ENCODE measurements at places on chromosomes 3 and 15. TPM values are rescaled to one million over a fixed set of nuclear protein-coding genes. Genes with fewer than 3 reads are reported as not detected.

DNA sequence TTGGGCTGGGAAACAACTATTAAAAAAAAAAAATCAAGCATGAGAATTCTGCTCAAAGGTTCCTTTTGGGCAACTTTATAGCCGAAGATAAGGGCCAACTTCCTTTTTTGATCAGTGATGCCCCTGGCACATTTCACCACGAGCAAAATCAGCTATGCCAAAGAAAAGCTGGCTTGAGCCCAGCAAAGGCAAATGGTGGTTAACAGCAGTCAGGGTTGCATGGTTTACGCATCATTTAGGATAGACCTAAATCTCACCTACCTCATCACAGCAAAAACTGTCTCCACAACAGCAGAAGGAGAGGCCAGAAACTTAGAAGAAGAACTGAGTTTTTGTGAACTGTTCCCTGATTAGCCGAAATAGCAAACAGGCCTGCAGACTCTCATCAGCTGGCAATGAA is 220.1 kb upstream of the CDIN1 start:
- H3K36me3 ChIP-seq = no peaks in the 10 kb centered on the region
- DNase-seq = no peak
- no peak overlapping the region for H3K4me3 ChIP-seq
- no peak overlapping the region for H3K27ac ChIP-seq
- H3K27me3 ChIP-seq = no peaks in the 10 kb centered on the region
- H3K4me1 ChIP-seq = no peaks in the 10 kb centered on the region

- no peaks in the 10 kb centered on the region for H3K27me3 ChIP-seq
- H3K36me3 ChIP-seq = no peaks in the 10 kb centered on the region
- DNase-seq = no peak
- H3K4me1 ChIP-seq = no peaks in the 10 kb centered on the region
- no peak overlapping the region for H3K27ac ChIP-seq
- no peak overlapping the region for H3K4me3 ChIP-seq
Measured at GRCh38 chr15:99331381-99331780, 80.1 kb downstream of the LRRC28 start.

- H3K4me1 ChIP-seq = no peaks in the 10 kb centered on the region
- no peak for DNase-seq
- no peaks in the 10 kb centered on the region for H3K27me3 ChIP-seq
Measured at GRCh38 chr3:163939926-163940325, 1138.4 kb downstream of the SI start.

- H3K36me3 ChIP-seq = no peaks in the 10 kb centered on the region
- DNase-seq = no peak
Measured at GRCh38 chr3:35241236-35241635, 398.1 kb upstream of the ARPP21 start.

GRCh38 chr15:40859206-40859851 is 14.7 kb downstream of the RHOV start:
- H3K4me3 ChIP-seq = no peak overlapping the region
- H3K36me3 ChIP-seq = no peaks in the 10 kb centered on the region
- peaks cover 8% of the 10 kb centered on the region for H3K27me3 ChIP-seq
- peaks cover 19% of the 10 kb centered on the region for H3K4me1 ChIP-seq
- DNase-seq = peak; percentile 89

- peaks cover 2% of the 10 kb centered on the region for H3K4me1 ChIP-seq
- H3K27me3 ChIP-seq = no peaks in the 10 kb centered on the region
- DNase-seq = peak; percentile 71
- no peak overlapping the region for H3K4me3 ChIP-seq
- peaks cover 62% of the 10 kb centered on the region for H3K36me3 ChIP-seq
Measured at GRCh38 chr15:43769584-43770228, 7.1 kb downstream of the ELL3 start.

AGBL1 gene
- total RNA-seq = not detected

- H3K4me1 ChIP-seq = peaks cover 13% of the 10 kb centered on the region
- no peak overlapping the region for H3K27ac ChIP-seq
- H3K36me3 ChIP-seq = no peaks in the 10 kb centered on the region
Measured at GRCh38 chr3:149273096-149273751, 51.6 kb upstream of the CP start.

- no peaks in the 10 kb centered on the region for H3K36me3 ChIP-seq
- H3K27me3 ChIP-seq = peaks cover 13% of the 10 kb centered on the region
- no peak overlapping the region for H3K27ac ChIP-seq
- DNase-seq = no peak
Measured at GRCh38 chr3:64694114-64694513, 6.3 kb upstream of the ADAMTS9 start.

DNA sequence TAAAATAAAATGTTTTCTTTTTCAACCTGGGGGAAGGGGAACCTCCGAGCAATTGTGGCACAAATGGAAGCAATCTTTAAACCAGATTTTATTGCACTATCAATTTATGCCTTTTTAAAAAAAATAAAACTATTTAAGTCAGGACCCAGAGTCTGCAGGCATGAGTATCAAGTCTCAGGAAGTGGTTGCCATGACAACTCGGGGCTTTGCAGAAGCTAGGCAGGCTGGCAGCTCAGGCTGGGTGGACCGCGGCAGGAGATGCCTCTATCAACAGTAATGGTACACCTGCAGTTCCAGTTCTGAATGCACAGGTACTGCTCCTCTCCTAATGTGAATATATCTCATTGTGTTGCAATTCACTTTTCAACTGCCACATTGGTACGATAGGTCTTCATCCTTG is 447.7 kb downstream of the GABRG3 start:
- DNase-seq = no peak
- H3K27me3 ChIP-seq = no peaks in the 10 kb centered on the region
- no peaks in the 10 kb centered on the region for H3K36me3 ChIP-seq
- no peak overlapping the region for H3K4me3 ChIP-seq
- H3K4me1 ChIP-seq = no peaks in the 10 kb centered on the region

DAZL gene
- total RNA-seq = not detected

DNA sequence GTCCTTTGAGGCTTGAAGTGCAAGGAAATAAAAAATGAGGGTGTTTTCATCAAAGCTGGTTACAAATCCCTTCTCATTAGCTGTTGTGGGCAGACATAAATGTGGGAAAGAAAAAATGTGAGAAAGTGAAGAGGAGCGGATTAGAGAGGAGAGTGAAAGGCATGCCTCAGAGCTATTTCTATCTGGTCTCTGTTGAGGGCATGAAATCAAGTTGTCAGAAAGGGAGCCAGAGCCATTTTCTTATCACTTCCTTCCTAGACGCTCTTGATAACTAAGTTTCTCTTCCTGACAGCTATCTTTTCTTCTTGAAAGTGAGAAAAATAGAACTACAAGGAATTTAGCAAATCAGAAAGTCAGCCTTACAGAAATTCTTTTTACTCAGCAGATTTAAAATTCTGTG is 20.8 kb upstream of the CAPN3 start:
- H3K4me3 ChIP-seq = no peak overlapping the region
- DNase-seq = no peak
- peaks cover 15% of the 10 kb centered on the region for H3K36me3 ChIP-seq
- no peaks in the 10 kb centered on the region for H3K27me3 ChIP-seq
- H3K27ac ChIP-seq = no peak overlapping the region
- no peaks in the 10 kb centered on the region for H3K4me1 ChIP-seq

- H3K4me3 ChIP-seq = no peak overlapping the region
- no peak overlapping the region for H3K27ac ChIP-seq
- no peaks in the 10 kb centered on the region for H3K27me3 ChIP-seq
- no peak for DNase-seq
- H3K36me3 ChIP-seq = peaks cover 8% of the 10 kb centered on the region
Measured at GRCh38 chr3:123157598-123158287, 44.0 kb upstream of the SEC22A start.

- H3K4me3 ChIP-seq = no peak overlapping the region
- H3K36me3 ChIP-seq = peaks cover 47% of the 10 kb centered on the region
- peak overlapping the region; percentile 54 for H3K27ac ChIP-seq
Measured at GRCh38 chr3:10240799-10241198, 7.5 kb upstream of the TATDN2 start.

DNA sequence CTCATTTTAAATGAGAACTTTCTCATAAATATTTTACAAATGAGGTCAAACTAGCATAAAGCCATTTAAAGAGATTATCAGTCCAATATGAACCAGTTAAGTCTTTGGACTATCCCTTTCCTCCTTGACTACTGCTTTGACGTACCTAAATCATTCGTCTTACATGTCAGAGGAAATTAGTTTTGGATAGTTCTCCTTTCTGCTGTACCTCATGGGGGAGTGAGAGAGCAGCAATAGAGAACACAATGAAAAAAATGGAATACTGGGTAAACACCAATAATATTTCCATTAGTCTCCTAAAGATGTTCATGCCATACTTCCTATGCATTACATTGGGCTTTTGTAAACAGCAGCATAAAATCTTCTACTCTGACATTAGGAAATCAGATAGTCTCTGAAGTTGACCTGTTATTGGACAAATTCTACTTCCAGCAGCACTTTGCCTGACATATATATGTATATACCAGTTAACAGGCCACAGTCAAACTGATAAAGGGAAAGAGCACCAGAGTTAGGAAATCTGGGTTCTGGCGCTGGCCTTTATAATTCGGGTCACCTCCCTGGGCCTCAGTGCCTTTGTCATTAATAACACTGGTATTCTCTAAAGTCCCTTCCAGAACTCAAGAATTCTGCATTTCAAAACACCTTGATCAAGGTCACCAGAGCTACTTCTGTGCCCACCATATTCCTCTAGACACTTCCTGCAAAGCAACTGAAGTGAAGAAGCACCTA is 26.8 kb downstream of the TIMMDC1 start:
- H3K4me3 ChIP-seq = no peak overlapping the region
- peaks cover 54% of the 10 kb centered on the region for H3K36me3 ChIP-seq
- H3K27me3 ChIP-seq = no peaks in the 10 kb centered on the region
- peaks cover 4% of the 10 kb centered on the region for H3K4me1 ChIP-seq
- H3K27ac ChIP-seq = no peak overlapping the region
- DNase-seq = no peak

SHQ1 gene
- 24.2 TPM for total RNA-seq

- H3K4me3 ChIP-seq = no peak overlapping the region
- no peaks in the 10 kb centered on the region for H3K4me1 ChIP-seq
- no peak for DNase-seq
- no peaks in the 10 kb centered on the region for H3K36me3 ChIP-seq
- H3K27ac ChIP-seq = no peak overlapping the region
Measured at GRCh38 chr3:135050536-135050935, 255.5 kb downstream of the EPHB1 start.

DNA sequence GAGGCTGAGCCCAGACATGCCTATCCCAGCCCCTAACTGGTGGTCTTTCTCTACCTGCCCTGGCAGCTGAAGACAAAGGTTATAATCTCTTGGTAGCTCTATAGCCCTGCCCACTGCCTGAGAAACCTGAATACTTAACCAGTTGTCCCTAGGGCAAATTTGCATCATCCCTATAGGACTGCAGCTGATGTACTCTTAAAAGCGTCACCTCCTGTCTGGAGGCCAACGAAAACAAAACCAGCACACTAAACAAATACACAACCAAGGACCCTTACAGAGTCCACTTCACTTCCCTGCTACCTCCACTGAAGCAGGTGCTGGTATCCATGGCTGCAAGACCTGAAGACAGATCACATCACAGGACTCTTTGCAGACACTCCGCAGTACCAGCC is 98.0 kb downstream of the KCNAB1 start:
- H3K36me3 ChIP-seq = no peaks in the 10 kb centered on the region
- DNase-seq = no peak
- H3K27ac ChIP-seq = no peak overlapping the region
- H3K4me3 ChIP-seq = no peak overlapping the region
- H3K27me3 ChIP-seq = peaks cover 14% of the 10 kb centered on the region
- no peaks in the 10 kb centered on the region for H3K4me1 ChIP-seq

DNA sequence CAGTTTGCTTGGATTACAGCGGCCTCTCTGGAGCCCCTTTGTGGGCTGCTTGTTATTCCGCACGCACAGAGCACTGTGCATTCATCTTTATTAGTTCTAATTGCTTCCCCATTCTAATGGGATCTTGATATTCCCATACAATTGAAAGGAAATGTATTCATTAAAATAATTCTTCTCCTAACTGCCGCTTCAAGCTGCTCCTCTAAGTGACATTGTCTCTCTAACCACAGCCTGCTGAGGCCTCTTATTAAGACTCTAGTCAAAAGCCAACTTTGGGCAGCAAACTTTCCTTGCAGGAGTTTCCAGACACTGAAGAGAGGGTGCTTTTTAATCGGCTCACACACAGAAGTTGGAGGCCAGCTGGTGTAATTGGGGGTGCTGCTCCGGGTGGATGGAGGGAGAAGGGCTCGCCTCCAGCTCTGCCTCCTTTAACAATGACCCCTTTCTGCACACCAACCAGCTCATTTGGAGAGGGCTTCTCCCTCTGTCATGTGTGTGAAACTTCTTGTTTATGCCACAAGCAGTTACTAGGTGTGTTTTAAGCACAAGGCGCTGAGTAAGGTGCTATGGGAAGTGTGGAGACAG is 5.6 kb upstream of the MAGEF1 start:
- no peaks in the 10 kb centered on the region for H3K36me3 ChIP-seq
- H3K27ac ChIP-seq = no peak overlapping the region
- H3K4me3 ChIP-seq = no peak overlapping the region
- DNase-seq = no peak
- H3K4me1 ChIP-seq = peaks cover 5% of the 10 kb centered on the region

GRCh38 chr3:69511361-69511760 is 125.5 kb upstream of the FRMD4B start:
- no peaks in the 10 kb centered on the region for H3K36me3 ChIP-seq
- DNase-seq = no peak
- H3K27me3 ChIP-seq = peaks cover 2% of the 10 kb centered on the region
- no peaks in the 10 kb centered on the region for H3K4me1 ChIP-seq
- no peak overlapping the region for H3K27ac ChIP-seq

GRCh38 chr3:102576651-102577050 is 141.8 kb downstream of the ZPLD1 start:
- H3K4me1 ChIP-seq = no peaks in the 10 kb centered on the region
- H3K4me3 ChIP-seq = no peak overlapping the region
- no peaks in the 10 kb centered on the region for H3K27me3 ChIP-seq
- H3K36me3 ChIP-seq = no peaks in the 10 kb centered on the region

DNA sequence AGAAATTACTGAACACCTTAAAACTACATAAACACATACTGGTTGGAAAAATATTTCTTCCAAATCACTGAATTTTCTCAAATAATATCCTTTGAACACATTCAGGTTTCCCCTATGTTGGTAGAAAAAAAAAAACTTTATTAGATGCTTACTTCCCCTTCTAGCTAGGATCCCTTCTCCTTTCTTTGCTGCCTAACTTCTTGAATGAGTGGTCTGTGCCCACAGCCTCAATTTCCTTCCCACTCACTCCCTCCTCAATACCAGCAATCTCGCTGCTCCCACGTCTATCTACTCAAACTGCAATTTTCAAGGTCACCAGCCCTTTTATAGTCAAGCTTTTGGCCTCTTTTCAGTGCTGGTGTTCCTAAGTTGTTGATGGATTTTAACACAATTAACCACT is 8.3 kb downstream of the CD200R1 start:
- H3K27me3 ChIP-seq = no peaks in the 10 kb centered on the region
- no peak for DNase-seq
- H3K4me1 ChIP-seq = peaks cover 24% of the 10 kb centered on the region
- peaks cover 44% of the 10 kb centered on the region for H3K36me3 ChIP-seq

- no peaks in the 10 kb centered on the region for H3K36me3 ChIP-seq
- H3K27me3 ChIP-seq = no peaks in the 10 kb centered on the region
- DNase-seq = no peak
Measured at GRCh38 chr3:190252080-190252479, 70.2 kb downstream of the CLDN1 start.

Data from activated CD4-positive, alpha-beta T cell treated with anti-CD3 and anti-CD28 coated beads, Interleukin-2, amount 10 ng/mL, durations not matched to agents 7 days and 5 days (primary cell).